ENCODE measurements at places on chromosomes 7 and 10.

DNA sequence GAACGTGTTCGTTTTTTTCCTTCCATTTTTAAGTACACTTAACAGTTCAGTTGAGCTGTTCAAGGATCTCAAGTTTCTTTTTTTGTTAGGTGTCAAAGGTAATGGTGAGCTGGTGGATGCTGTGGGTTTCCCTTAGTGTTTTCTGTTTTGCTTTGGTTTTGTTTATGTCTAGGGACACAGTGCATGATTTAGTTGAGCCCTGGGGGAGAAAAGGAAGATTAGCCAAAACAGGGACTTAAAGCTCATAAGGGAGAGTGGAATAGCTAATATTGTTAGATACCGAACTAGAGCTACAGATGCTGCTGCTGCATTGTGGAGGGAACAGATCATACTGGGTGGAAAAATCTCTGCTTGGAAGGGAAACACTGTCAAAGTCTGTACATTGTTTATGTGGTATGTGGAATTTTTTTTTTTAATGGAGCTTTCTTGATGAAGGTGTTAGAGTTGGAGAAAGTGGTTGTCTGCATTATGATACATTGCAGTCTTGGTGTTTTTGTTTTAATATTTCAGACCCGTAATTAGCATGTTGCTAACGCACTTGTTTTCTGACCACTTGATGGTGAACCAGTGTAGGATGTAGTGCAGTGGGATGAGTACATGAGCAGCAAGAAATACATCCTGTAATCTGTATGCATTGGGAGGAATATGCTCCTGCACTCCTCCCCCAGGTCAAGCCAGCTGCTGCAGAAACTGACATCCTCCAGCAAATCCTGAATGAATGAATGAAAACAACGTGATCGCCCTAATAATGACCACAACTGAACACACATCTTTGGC, 2.1 kb downstream of the GLCCI1 start:
- DNase-seq = no peak

DNA sequence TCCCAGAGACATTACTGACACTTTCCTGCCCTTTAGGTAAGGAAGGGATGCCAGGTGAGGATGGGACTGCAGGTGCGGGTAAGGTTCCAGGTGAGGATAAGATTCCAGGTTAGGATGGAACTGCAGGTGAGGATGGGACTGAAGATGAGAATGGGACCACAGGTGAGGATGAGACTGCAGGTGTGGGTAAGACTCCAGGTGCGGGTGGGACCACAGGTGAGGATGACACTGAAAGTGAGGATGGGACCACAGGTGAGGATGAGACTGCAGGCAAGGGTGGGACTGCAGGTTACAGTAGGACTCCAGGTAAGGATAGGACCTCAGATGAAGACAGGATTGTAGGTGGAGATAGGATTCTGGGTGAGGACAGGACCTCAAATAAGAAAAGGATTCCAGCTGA, 322.3 kb downstream of the WDR37 start:
- no peak for DNase-seq

- no peak for DNase-seq
These were observed 86.0 kb downstream of the MKLN1 start for GRCh38 chr7:131413711-131414110.

DNA sequence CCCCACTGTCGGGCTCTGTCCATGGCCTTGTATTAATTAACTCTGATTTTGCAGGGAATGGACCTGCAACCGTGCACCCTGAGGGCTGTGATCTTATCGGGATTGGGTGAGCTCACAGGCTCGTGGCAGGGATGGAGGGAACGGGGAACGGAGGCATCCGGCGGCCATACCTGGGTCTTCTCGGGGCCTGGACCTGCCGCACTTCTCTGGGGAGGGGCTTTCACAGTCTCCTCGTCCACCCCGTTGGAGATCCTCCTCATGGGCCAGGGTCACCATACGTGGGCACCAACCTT, 57.5 kb upstream of the SHH start:
- DNase-seq = no peak

DNA sequence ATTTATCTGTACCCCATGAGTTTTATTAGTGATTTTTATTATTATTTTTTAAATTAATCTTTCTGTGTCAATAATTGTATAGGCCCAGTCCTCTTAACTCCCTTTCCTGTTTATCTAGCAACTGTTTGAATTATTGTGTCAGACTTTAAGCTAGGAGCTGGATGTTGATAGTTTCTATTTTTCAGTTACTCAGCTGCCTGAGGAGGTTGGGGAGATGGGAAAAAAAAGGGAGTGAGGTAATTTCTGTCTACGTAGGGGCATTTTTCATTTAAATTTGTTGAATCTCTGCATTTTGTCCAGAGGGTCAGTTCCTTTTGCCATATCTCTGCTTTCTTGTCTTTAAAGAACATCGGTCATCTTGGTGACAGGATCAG, 5.0 kb upstream of the ZNF518A start:
- DNase-seq = no peak

GRCh38 chr10:78849115-78849514, 219.7 kb upstream of the ZMIZ1 start:
- no peak for DNase-seq

DNA sequence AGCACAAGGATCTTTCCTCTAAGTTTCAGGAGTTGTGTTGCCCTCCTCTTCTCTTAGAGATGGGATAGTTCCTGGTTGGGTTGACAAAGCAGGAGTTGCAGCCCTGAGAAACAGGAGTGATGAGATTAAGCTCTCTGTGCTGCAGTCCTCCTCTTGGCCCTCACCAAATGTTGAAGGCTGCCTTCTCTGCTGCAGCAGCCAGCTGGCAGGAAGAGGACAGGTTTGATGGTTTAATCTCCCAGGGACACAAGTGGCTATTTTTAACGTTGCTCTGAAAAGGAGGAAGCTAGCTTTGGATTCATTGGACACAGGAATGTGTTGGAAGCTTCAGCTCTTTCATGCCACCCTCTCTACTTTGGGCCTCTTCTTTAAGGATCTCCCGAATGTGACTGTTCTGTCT, 9.4 kb downstream of the STRIP2 start:
- no peak for DNase-seq

- no peak for DNase-seq
These were observed 12.8 kb downstream of the CPXM2 start for GRCh38 chr10:123878666-123879303.

DNA sequence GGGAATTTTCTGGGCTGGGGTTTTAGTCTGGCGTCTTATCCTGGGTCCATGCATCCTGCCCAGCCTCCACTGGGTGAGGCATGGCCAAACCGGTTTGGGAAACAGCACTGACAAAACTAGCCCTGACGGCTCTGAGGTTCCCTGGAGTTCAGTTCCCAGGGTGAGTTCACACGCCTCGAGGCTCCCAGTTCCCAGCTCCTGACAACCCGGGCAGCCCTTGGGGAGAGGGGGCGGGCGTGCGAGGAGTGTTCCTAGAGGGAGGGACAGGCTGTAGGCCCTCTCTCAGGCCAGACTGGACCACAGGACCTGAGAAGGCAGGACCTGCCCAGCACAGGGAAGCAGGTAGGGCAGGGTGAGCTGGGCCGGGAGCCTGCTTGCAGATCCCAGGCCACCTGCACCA, 82.3 kb upstream of the PPIF start:
- DNase-seq = no peak

DNA sequence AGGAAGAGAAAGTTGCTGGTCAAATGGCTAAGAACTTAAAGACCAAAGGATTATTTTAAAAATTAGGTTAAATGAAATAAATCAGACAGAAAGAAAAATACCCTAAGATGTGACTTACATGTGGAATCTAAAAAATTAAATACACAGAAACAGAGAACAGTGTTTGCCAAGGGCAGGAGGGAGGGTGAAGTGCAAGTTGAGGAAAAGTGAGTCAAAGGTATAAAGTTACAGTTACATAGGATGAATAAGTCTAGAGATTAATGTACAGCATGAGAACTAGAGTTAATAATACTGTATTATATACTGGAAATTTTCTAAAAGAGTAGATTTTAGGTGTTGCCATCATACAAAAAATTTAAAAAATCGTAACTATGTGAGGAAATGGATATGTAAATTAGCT, 146.3 kb downstream of the MDFIC start:
- DNase-seq = no peak

- no peak for DNase-seq
These were observed 280.0 kb upstream of the GNAI1 start for GRCh38 chr7:79854621-79855020.

- no peak for DNase-seq
These were observed 750.7 kb upstream of the PHF14 start for GRCh38 chr7:10222976-10223375.

DNA sequence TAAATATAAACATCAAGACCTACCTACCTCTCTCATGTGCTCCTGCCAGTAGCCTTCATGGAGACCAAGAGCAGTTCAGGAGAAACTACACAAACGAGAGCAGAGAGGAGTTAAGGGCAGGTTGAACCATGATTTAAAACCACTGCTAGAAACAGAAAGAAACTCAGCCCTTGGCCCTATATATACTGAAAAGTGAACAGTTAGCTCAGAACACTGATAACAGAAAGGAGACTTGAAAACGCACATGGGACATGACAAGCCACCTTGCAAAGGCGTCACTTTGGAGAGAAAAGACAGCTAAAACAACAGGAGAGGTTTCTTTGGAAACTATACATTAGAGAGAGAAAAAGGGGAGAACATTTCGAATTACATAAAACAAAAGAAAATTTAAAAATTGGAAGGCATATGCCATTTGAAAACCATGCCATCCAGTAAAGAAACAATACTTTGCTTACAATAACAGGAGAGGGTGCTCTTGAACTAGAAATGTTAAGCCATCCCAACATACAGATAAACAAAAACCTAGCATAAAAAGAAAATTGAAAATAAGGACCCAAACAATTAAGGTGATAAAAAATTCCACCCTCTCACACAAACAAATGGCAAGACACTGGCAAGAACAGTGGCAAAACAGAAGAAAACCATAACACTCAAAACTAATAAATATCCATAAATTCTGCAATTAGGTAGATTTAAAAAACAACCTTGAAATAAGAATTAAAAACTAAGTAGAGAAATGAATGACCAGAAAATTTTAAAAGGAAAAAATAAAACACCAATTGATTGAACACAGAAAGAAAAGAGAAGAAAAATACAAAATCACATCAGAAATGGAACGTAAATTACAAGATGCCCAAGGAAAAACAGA, 232.7 kb downstream of the IMMP2L start:
- no peak for DNase-seq

DNA sequence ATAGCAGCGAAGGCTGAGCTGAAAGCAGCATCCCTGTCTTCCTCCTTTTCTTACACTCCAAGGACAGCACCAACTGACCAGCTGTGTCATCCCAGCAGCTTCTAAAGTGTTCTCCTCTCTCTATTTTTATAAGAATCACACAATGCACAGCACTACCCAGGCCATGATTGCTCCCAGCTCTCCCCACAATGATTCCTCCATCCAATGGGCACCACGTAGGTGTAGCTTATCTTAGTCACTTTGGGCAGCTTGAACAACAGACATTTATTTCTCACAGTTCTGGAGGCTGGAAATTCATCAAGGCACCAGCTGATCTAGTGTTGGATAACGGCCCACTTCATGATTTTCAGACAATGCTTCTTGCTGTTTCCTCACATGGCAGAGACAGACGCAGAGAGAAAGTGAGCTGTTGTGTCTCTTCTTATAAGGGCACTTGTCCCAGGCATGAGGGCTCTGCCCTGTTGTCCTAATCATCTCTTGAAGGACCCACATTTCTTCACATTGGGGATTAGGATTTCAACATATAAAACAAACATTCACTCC, 92.0 kb upstream of the CDC14C start:
- DNase-seq = no peak

DNA sequence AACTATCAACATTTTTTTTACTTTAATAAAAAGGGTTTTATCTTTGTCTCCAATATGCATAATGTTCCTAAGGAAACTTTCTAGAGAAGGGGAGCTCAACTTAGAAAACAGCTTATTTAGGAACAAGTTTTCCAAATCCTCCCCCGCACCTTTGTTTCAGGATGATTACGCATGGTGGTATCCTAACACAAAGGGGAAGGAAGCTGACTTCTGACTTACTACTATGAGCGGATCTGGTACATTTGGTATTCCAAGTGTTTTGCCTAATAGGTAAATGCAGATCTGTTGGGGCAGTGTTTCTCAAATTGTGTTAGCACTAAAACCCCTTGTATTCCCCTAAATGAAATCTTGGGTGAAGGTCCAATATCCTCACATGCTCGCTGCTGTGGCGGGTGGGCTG, 229.3 kb upstream of the KLF14 start:
- no peak for DNase-seq

DNA sequence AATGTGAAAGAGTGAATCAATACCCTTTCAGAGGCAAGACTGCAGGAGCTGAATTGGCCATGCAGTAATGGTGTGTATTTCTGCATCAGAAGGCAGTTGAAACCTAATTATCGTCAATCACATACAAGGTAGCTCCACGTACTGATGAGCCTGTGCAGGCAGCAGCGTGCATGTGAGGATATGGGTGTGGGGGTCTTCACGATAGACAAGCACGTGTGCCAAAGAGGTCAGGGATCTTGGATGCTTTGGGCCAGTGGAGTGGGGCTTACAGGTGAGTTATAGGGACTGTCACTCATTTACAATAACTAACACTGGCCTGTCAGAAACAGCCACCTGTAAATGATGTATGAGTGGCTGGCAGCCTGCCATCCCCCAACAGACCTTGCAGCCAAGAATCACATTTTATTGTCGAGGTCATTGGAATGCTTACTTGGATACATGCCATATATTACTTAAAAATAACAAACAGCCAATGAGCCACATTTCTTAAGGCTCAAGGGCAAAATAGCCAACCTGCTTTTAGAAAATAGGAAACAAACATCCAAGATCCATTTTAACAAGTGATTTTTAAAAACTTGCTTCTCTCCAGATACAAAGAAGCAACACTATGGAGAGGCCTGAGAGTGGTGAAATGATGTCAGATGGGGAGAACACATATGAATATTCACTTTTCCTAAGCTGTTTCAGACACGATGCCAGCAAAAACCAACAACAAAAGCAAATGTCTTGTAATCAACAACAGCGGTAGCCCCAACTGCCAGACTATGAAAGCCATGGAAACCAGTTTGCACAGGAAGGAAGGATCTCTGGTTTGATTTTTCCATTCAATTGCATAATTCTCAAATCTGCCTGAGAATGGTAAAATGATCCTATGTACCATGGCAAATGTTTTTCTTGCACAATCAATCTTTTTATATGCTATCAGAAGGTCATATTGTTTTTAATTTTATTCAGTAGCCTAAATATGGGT, 210.7 kb downstream of the SKAP2 start:
- DNase-seq = no peak

- DNase-seq = no peak
These were observed 126.1 kb upstream of the GRB10 start for GRCh38 chr7:50908628-50909290.

DNA sequence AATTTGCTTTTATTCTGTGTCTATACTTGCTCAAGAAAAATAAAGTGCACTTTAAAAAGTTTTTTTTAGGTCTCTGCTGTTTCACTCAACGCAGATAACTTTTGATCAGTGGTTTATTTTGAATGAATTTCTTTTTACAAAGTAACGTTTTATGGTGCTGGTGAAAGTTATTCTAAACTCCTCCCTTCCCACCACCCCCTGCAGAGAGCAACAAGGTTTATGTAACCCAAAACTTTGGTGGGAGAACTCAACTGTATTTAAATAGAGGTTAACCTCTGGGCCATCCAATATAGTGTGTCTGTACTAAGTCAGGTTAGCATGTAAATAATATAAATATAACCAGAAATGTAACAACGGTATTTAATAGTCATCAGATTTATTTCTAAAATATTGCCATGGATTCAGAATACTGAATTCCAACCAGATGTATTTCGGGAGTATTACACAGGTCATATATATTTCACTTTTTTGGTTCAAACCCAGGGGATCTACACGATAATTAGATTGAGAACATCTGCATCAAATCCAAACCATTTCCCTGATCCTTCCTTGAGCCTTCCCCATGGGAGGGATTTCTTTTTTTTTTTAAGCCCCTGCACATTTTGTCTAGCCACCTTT, 3.9 kb upstream of the CUX1 start:
- no peak for DNase-seq

GRCh38 chr7:12923971-12924370, 236.5 kb downstream of the ARL4A start:
- peak; percentile 36 for DNase-seq

All from HCT116 (cell line).